ENCODE measurements at places on chromosomes 1 and 21.

- no peak for DNase-seq
Measured at GRCh38 chr1:184958554-184959353, 15.6 kb downstream of the NIBAN1 start.

- DNase-seq, result no peak
Measured at GRCh38 chr21:15121655-15122120, 56.9 kb upstream of the NRIP1 start.

GRCh38 chr1:215160351-215160750, 77.8 kb downstream of the KCNK2 start:
- no peak for DNase-seq

- no peak for DNase-seq
Measured at GRCh38 chr1:208569181-208569580, 325.0 kb upstream of the PLXNA2 start.

GRCh38 chr1:77281491-77282186, at the start of gene AK5:
Gene AK5 (plus strand): TSS chr1:77282019. CDS start chr1:77282314, 295 bp downstream.
- DNase-seq, result peak; percentile 60

DNA sequence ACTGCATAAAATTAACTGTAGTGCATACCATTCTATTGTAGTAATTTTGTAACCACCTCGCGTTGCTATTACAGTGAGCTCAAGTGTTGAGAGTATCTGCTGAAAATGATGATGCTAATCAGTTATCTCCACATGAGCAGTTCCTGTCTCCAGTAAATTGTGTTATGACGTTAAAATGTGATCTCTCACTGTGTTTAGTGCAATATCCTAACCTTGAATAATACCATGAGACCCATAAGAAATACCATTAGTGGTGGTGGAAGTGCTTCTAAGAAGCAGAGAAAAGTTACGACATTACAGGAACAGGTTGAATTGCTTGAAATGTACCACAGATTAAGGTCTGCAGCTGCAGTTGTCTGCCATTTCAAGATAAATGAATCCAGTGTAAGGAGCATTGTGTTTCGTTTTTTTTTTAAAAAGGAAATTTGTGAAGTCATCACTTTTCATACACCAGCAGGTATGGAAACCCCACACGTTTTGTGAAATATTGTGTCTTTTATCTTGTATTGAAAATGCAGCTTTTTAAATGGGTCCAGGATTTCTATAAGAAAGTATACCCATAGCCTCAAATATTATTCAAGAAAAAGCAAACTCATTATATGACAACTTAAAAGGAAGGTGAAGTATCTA, 72.5 kb downstream of the ANGPTL1 start:
- no peak for DNase-seq

DNA sequence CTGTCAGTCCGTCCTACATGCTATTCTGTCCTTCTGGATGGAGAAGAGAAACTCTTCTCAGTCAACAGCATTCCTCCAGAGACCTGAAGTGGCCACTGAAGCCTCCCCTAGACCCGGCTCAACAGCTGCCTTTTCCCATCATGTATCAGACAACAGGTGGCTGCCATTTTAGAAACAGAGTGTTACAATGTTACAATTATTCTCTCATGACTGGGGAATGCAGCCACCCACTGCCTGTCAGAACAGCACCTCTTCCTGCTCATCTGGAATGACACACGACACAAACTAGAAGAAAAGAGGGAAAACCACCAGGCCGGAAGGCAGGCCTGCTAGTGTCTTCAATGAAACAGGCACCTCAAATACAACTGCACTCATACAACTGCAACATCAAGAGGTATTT, 105.3 kb downstream of the PGBD5 start:
- DNase-seq, result no peak

GRCh38 chr1:241470908-241471590, 48.5 kb downstream of the FH start:
- DNase-seq, result no peak

DNA sequence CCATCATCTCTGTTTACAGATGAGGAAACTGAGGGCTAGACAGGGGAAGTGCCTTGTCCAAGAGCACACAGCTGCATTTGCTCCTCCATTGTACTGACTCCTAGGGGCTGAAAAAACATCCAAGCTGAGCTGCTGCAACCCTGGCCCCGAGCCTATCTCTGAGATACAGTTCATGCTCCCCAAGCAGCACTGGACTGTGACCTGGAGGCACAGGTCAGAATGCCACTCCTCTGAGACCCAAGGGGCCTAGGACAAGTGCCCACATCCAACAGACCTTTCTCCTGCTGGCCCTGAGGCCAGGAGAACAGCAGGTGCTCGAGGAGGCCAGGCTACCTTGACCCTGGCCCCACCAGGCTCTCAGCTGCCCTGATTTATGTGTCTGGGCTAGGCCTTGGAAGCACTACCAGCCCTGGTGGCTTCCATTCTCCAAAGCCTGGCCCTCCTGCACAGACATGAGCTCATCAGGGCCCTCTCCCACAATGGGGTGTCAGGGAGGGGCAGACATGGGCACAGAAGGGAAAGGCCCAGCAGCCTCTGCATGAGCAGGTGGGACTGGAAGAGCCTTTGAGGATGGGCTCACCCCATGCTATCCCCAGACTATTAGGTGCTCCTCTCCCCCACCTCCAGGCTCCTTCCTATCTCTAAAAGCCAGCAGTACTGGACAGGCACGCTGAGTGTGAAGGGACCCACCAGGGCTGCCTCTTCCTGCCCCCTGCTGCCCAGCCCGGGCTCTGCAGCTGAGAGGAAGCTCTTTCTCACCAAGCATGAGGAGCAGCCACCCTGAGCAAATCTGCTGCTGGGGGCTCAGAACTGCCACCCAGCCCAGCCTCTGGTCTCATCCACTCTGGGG, 18.8 kb downstream of the ADGRB2 start:
- peak; percentile 33 for DNase-seq

DNA sequence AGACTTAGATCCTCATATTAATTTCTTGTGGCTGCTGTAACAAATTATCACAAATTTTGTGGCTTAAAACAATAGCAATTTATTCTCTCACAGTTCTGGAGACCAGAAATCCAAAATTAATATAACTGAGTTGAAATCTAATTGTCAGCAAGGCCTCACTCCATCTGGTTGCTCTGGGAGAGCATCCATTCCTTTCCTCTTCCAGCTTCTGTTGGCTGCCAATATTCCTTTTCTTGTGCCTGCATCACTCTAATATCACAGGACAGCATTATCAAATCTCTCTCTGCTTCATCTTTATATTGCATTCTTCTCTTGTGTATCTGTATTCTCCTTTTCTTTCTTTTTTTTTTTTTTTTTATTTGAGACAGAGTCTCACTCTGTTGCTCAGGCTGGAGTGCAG, 9.3 kb downstream of the SLC35A3 start:
- DNase-seq, result no peak

DNA sequence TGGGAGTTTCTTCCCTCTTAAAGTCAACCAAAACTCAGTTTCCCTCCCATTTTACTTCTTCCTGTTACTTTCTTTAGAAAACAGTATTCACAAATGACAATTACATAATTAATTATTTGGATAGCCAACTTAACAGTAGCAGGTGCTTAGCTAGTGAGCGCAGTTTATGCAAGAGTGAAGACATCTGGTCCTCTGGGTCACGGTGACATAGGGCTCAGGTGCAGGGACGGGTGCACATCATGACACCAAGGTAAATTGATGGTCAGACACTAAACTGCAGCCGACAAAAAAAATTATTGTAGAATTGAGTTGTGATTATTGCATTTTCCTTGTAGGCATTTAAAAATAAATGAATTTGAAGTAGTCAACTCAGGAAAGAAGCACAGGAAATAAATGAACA, 142.0 kb upstream of the KCTD3 start:
- DNase-seq, result no peak

DNA sequence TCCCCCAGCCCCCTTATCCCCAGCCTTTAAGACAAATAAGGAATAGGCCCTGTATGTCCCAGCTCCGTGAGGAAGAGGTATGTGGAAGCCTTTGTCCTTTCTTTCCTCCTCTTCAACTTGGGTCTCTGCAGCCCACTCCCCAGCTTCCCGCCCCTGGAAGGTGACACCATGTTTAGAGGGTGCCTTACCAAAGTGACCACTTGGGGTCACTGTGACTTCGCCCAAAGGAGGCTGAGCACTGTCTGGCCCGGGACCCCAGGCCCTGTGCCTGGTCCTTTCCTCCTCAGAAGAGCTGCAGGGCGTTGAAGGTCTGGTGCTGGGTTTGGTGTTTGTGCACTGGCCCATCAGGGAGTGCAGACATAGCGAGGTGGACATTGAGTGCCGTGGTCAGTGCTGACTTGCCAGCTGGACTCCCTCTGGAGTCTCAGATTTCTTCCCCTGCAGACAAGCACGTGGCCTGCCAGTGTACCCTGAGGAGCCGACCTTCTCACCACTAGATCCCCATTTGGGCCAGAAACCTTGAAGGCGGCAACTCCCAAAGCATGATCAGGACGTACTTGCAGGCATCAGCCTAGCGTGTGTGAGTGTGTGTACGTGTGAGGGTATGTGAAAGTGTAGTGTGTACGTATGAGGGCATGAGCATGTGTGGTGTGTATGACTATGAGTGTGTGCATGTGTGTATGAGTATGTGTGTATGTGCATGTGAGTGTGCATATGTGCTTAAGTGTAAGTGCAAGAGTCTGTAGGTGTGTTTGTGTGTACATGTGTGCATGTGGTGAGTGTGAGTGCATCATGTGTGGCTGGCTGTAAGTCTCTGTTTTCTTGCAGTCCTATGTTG, 181.4 kb upstream of the KIAA0040 start:
- DNase-seq, result peak; percentile 2

DNA sequence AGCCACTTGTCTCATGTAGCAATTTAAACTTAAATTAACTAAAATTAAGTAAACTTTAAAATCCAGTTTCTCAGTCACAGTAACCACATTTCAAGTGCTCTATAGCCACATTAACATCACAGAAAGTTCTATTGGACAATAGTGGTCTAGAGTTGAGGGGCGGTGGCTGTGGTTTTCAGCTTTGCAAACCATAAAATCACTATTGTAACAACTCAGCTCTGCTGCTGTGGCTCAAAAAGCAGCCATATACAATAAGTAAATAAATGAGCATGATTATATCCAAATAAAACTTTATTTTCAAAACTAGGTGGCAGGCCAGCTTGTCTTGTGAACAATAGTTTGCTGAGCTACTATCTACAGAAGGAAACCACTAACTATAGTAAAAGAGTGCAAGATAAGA, 43.4 kb upstream of the C1orf53 start:
- no peak for DNase-seq

- no peak for DNase-seq
Measured at GRCh38 chr1:169452921-169453320, 25.6 kb upstream of the CCDC181 start.

GRCh38 chr1:170705981-170706380, 42.0 kb downstream of the PRRX1 start:
- DNase-seq, result no peak

GRCh38 chr1:233668146-233668724, 54.3 kb downstream of the KCNK1 start:
- DNase-seq, result no peak
